ENCODE measurements at places on chromosomes 6 and 20. TPM values are rescaled to one million over a fixed set of nuclear protein-coding genes. Genes with fewer than 3 reads are reported as not detected.

Gene TMEM200A
- 35.3 TPM for total RNA-seq

Gene EPHA7
- under 0.01 TPM for total RNA-seq

Gene PHF3
- total RNA-seq: 47.2 TPM

Gene GHRH
- not detected for total RNA-seq

Gene STAU1
- total RNA-seq: 37.5 TPM
